ENCODE measurements at places on chromosomes 16 and 17.

DNA sequence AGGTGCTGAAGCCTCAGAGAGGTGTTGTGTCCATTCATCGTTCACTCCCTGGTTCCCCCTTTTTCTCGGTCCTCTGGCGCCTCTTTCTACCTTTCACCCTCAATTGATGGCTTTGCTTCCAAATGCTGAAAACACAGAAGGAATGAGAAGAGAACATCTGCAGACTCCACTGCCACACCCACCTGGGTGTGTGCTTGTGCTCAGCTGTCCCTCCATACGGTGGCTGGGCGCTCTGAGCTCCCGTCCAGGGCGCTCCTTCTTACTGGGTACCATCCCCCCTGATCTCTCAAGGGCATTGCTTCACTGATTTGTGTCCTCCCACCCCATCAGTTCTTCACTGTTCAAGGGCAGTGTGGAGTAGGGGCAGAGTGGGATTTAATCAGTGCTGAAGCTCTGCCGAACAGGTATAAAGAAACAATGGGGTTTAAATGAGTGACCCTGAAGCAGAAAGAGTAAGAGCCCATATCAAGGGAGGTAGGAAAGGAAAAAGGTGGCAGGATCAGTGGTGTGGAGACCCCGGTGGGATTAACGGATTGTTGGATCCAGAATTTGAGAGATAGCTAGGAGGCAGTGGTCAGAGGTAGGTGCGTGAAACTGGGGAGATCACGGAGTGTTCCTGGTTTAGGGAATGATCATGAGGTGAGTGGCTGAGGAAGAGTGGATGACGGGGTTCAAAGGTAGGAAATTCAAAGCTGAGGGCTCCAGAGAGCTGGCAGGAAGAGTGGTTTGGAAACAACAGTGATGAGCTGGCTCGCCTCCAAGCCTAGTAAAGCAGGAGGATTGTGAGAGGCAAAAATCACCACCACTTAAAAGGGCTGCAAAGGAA, 40.8 kb downstream of the MRTFB start:
- no peak for DNase-seq

GRCh38 chr16:78695391-78695790, 595.9 kb downstream of the WWOX start:
- DNase-seq: no peak

DNA sequence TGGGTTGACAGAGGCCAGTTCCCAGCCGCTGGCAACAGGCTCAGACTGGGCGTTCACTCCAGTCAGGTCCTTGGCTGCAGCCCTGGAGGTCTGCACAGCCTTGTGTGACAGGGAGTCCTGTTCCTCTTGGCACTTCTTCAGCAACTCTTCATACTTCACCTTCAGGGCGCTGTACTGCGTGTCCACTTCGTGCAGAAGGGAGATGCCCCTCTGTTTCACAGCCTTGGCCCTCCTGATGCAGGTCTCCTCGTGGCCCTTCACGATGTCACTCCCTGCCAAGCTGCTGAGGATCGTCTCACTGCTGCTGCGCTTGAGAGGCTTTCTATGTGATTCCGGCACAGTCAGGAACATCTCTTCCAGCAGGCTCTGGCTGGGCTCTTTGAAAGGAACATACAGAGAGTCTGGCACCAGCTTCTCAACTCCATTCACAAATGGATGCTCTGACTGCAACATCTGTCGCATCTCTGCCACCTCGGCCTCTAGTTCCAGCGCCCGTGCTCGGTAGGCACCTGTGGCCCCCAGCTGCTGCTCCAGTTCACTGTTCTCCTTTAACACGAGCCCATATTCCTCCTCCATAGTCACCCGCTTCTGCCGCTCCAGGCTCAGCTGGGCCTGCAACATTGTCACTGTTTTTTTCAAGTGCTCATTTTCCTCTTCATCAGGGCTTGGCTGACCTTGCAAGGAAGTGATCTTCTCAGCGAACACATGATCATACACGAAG, 27.2 kb downstream of the CDR2 start:
- no peak for DNase-seq

DNA sequence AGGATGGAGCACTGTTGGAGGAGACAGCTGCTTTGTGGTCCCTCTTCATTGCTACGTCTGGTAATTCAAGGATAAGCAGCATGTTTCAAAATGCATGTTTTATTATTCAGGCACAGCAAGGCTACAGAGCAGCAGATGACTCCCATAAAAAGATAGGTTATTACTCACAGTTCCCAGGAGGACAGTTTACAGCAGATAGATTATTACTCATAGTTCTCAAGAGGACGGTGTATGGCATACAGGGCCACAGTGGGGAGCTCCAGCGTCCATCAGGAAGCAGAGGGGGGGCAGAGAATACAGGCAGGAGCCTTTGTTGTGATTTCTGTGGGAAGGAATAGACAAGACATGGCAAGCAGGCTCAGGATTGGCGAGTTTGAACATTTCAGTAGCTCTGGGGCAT, 72.9 kb downstream of the DNAH9 start:
- DNase-seq: no peak

GRCh38 chr17:81740395-81740961, 28.4 kb downstream of the SLC25A10 start:
- no peak for DNase-seq
